ENCODE measurements at places on chromosomes 12 and 14.

- DNase-seq = no peak
These were observed 7.6 kb downstream of the VASH1 start for GRCh38 chr14:76768671-76769500.

DNA sequence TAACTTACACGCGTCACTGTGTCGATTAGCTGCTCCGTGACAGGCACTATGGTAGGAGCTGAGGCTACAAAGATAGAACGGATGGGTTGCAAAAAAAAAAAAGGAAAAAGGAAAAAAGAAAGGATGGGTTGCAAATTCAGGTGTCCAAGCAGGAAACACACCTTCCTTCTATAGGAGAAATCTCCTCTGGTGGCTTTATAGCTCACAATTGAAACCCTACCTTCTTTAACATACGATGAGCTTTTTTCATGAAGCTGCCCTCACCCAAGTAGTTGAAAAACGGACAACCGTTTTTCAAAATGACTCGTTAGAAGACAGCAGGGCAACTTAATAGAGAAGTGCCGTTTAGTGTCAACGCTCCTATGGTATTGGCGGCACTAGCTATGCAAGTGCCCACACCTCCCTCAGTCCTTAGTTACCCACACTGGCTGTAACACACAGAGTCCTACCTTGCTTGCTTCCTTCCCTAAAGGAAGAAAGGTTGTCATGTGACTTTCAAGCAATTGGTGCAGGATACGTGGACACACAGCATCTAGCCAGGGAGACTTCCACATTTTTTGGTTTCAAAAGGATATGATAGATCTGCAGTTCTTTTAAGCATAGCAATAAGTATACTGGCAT lies 682 bp upstream of the TRIP11 start:
- peak; percentile 59 for DNase-seq

DNA sequence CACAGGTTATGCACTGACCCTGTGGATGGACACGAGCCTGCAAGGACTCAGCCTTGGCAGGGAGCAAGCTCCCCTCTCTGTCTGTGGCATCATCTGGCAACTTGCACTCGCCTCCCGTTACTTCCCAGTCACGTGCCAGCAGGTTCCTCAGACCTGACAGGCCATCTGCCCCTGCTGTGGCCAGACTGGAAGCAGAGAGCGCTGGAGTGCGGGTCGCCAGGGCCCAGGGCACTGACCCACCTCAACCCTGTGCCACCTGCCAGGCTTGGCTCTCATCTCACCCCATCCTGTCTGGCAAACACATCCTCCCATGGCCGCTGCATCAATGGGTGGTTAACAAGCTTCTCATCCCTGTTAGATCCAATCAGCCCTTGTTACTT lies 28.4 kb downstream of the SLC6A12 start:
- no peak for DNase-seq

GRCh38 chr12:91781114-91781513 lies 364.5 kb downstream of the BTG1 start:
- no peak for DNase-seq

DNA sequence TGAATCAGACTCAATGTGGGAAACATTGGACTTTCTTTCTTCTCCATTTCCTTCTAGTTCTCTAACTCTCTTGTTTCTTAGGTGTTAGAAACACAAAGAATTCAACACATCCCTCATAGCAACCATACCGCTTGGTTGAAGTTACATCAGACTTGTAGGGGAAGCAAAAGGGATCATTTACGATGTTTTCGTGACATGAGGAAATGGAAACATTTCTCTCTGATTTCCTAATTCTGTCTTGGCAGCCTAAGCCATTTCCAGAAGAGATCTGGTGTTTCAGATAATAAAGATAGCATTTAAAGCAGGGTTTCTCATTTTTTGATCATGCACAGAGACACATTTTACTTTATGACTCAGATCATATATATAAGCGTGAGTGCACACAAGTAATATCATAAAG lies 202.0 kb downstream of the TMEM132C start:
- no peak for DNase-seq

GRCh38 chr14:98259881-98260280 lies 1012.1 kb downstream of the BCL11B start:
- DNase-seq = no peak

- no peak for DNase-seq
These were observed 304.7 kb upstream of the TMEM132C start for GRCh38 chr12:127962303-127962702.

GRCh38 chr12:84043355-84043754 lies 869.2 kb downstream of the SLC6A15 start:
- no peak for DNase-seq

Measured in suppressor macrophage treated with lipopolysaccharide for 4 hours (primary cell).